ENCODE measurements at places on chromosomes 3 and 15.

DNA sequence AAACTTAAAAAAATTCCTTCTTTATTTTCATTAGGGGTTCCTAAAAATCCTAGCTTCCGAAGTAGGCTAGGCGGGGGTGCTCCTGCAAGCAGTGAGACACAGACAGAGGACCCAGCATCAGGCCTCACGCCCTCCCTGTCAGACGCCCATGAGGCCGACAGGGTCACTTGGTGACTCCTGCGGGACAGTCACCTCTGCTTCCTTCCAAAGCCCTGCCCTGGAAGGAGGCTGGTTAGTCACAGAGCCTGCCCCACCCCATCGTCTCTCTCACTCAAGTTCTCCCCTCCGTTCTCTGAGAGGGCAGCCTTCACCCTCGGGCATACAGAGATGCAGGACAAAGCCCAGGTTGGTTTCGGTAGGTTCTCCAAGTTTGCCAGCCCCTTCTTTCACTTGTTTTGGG, 38.6 kb downstream of the EHD4 start:
- DNase-seq = no peak

DNA sequence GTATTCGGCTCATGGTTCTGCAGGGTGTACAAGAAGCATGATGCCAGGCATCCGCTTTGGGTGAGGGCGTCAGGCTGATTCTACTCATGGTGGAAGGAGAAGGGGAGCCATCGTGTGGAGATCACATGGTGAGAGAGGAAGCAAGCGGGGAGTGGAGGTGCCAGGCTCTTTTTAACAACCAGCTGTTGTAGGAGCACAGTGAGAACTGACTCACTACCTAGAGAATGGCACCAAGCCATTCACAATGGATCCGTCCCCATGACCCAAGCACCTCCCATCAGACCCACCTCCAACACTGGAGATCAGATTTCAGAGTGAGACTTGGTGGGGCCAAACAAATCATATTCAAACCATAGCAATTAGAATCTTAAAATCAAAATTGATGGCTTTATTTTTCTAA, 259.8 kb upstream of the CTDSPL start:
- DNase-seq = no peak

DNA sequence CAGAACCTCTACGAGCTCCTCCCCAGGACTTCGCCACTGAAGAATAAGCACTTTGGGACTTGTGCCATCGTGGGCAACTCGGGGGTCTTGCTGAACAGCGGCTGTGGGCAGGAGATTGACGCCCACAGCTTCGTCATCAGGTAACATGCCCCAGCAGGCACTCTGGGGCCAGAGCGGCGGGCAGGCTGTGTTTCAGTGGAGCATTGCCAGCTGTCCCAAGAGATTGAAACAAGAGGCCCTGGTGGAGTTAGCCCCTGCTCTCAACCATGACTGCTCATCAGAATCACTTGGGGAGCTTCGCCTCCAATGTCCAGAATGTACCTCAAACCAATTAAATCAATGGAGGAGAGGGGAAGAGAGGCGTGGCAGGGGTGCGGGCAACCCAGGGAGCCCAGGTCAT, 44.8 kb downstream of the ST8SIA2 start:
- DNase-seq = no peak

- no peak for DNase-seq
Observed at GRCh38 chr15:92745845-92746271, 90.3 kb upstream of the FAM174B start.

DNA sequence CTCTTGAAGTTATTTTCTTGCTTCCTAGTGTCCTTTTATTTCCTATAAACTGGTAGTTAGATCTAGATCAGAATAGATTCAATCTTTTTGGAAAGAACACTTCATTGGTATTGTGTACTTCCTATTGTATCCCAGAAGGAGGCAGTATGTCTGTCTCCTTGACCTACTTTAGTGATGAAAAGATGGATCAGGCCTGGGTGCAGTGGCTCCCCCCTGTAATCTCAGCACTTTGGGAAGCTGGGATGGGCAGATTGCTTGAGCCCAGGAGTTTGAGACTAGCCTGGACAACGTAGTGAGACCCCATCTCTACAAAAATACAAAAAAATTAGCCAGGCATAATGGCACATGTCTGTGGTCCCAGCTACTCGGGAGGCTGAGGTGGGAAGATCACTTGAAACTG, 12.0 kb downstream of the BSN start:
- no peak for DNase-seq

DNA sequence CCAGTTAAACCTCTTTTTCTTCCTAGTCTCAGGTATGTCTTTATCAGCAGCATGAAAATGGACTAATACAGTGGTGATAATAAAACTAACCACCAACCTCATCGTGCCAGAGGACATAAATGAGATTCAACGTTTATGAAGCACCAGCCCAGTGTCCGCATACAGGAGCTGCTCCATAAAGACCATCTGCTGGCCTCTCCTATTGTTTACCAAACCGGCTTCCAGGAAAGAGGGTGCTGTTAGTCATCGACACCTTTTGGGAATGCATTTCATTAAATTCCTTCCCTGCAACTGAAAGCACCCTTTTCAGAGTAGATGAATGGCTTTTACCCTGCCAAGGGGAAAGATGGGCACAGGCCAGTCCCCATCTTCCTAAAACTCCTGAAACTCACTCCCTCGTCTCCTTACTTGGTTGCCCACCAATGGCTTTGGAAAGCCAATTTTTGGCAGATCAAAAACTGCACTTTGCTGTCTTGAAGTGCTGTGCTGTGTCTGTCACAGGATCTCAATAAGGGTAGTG, 122.1 kb downstream of the AQP9 start:
- DNase-seq = no peak

DNA sequence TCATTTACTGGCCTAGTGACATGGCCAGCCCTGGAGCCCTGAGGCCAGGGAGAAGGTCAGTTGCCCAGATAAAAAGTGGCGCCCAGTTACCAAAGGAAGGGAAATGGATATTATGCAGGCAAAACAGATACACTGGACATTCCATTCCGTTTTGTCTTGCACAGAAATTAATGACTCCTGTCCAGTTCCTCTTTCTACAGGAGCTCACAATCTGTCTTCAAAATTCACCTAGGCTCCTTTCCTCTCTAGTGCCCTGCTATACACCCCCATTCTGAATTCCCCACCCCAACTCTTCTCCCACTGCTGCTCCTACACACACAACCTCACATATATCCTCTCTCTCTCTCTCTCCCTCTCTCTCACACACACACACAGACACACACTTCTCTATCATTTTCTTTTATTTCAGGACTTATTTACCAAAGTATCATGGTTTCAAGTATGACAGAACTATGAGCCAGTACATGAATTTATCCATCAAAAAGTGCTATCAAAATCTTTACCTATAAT, 229.0 kb downstream of the MAGI1 start:
- DNase-seq = no peak

DNA sequence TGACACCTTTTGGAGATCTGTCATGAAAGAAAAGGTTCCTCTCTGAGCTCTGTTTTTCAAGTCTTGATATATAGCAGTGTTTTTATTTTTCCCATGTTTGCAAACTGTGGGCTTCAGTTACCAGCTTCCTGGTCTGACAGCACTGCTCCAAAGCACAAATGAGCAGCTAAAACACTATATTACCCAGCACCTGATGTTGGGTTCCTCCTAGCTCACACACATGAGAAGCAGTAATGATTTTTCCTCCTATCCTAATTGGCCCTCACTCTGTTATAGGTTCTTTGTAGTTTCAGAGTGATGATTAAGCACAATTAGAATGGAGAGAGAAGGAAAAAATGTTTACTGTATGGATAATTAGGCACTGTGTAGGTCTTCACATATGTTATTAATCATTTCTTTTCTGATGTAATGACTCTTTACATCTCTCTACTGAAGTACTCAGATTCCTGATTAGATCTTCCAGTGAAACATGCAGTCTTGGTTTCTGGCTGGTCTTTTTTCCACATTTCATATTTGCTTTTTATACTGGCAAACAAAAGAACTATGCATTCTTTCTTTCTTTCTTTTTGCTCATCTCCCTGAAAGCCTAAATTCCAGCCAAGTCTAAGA, 939.7 kb downstream of the NSUN3 start:
- DNase-seq = no peak

DNA sequence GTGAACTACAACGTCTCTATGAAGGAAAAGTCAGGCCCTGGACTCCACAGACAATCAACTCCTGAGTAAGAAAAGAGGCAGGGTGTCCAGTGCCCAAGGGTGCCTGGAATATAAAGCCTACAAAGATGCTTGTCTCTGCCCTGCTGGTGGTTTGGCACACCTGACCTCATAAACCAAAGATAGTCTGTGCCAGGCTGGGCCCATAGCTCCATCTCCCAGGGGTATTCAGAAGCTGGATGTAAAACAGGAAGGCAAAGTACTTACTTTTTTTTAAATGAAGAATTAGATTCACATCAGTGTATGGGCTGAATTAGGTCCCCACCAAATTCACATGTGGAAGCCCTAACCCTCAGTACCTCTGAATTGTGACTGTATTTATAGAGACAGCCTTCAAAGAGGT, 66.6 kb upstream of the HERC1 start:
- DNase-seq = no peak

- DNase-seq = no peak
Observed at GRCh38 chr3:143970773-143971358, 757 bp upstream of the DIPK2A start.

DNA sequence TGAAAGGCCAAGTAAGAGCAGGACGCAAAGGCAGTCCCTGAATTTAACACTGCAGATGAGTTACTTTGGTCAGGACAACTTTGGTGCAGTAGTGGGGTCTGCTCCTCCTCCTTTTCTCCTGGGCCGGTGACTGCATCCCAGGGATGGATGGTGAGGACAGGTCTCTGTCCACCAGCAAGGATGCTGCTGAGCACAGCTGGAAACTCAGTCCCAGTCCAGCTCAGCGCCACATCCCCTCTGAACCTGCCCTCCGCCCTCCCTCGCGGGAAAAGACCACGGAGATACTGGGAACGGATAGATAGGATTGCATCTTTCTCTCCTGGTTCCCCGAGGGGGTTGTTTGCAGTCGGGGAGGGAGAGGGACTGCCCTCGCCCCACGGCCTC, 13.8 kb downstream of the GRAMD2A start:
- DNase-seq = no peak

DNA sequence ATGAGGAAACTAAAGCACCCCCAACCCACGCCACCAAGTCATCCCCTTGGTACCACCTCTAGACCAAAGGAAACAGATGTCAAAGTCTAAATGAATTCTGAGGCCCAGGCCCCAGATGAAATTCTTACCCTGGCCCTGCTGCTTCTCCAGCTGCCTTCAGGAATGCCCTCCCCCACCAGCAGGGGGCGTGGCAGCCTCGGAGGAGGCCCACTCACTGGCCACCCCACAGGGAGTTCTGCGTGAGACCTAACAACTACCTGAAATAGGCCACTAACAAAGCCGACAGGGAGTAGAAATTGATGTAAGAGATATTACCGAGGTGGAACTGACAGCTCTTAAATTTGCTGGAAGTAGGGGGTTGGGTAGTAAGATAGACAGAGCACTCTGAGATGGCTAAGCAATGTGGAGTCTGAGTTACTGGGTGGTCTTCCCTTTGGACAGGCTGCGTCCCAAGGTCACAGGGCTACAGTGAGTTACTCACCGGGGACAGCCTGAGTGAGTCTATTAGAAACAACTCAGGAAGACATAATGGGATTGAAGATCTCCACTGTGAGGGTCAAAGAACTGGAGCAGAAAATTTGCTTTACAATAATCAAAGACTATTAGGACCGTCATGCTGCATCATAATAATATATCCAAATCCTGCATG, 240.7 kb downstream of the SHOX2 start:
- DNase-seq = peak; percentile 31

DNA sequence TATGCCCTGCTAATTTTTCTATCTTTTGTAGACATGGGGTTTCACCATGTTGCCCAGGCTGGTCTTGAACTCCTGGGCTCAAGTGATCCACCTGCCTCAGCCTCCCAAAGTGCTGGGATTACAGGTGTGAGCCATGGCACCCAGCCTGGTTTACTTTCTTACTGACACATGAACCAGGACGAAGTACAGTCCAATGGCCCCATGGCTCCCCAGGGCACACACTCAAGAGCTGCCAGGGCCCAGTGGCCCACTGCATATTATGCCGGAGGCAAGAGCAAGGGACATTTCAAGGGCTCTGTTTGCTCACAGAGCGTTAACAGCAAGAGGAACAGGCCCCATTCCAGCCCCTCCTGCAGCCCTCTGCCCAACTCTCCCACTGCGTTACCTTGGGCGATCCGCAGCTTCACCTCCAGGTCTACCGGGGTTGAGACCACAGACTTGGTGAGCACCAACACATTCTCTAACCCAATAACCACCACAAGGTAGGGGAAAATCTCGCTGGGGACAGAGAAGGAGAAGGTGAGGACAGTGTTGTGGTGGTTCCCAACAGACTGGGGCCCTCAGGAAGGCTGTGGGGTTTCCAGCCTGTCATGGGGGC, 42.8 kb downstream of the PTPN23 start:
- DNase-seq = no peak

- no peak for DNase-seq
Observed at GRCh38 chr3:23174426-23175039, 28.6 kb upstream of the UBE2E2 start.

- no peak for DNase-seq
Observed at GRCh38 chr3:81789691-81790090, 28.2 kb upstream of the GBE1 start.

DNA sequence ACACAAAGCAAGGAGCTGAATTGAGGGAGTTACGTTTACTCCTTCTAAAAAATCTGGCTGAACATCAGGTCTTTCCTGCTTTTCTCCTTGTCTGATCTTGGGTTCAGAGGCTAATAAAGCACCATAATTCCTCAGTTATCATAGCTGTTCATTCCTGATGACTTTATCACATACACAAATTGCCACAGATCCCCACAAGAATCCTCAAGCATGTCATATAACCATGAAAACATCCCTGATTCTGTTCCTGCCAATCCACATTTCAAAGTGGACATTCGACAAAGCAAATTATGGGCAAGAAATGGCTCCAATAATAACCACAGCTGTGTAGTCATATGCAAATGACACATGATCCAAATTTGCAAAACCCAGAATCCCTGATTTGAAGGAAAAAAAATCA, 321.3 kb downstream of the MEX3B start:
- DNase-seq = no peak

GRCh38 chr3:113844622-113845222, 6.1 kb downstream of the GRAMD1C start:
- DNase-seq = no peak

DNA sequence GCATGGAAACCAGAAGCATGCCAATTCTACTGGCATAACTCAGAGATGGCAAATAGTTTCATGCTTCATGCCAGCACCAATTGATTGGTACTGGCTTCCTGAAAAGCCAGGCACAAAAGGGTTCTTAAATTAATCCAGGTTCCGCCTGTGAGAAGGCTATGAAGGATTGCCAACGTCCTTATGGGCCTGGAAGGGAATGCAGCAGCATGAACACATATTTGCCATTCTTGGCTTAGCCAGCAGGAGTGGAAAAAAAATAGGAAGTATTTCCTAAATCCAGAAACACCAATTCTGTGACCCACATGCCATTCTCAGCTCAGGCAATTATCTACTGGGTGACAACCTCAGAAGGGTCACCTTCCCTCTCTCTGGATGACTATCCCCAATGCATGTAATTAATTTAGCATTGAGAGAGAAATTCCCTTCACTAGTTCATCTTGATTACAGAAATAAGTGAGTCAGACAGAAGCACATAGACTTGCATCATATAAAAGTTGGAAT, 36.0 kb downstream of the ADAMTS9 start:
- DNase-seq = no peak

All from GM19239 (cell line).